ENCODE measurements at places on chromosomes 11 and 22.

DNA sequence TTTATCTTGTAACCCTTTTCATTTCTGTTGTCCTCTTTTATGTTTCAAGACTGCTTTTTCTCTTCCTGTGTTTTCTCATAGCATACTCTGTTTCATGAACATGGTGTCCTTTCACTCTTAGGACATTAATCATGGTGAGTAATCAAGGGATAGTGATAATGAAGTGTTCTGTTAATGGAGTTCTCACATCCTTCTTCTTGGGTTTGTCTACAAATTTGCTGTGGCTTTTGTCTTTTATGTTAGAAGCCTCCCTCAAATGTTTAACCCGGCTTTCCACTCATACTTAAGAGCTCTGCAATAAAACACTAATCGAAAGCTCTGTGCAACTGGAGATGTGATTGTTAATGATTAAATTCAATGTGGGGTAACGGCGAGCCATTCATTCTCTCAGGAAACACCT is 593.6 kb downstream of the NELL1 start:
- no peaks in the 10 kb centered on the region for H3K36me3 ChIP-seq
- H3K4me3 ChIP-seq = no peak overlapping the region

GRCh38 chr22:50585781-50586180 is 3.1 kb upstream of the CHKB start:
- peaks cover 8% of the 10 kb centered on the region for H3K36me3 ChIP-seq
- H3K27me3 ChIP-seq = no peaks in the 10 kb centered on the region
- peaks cover 16% of the 10 kb centered on the region for H3K4me1 ChIP-seq
- no peak for DNase-seq

DNA sequence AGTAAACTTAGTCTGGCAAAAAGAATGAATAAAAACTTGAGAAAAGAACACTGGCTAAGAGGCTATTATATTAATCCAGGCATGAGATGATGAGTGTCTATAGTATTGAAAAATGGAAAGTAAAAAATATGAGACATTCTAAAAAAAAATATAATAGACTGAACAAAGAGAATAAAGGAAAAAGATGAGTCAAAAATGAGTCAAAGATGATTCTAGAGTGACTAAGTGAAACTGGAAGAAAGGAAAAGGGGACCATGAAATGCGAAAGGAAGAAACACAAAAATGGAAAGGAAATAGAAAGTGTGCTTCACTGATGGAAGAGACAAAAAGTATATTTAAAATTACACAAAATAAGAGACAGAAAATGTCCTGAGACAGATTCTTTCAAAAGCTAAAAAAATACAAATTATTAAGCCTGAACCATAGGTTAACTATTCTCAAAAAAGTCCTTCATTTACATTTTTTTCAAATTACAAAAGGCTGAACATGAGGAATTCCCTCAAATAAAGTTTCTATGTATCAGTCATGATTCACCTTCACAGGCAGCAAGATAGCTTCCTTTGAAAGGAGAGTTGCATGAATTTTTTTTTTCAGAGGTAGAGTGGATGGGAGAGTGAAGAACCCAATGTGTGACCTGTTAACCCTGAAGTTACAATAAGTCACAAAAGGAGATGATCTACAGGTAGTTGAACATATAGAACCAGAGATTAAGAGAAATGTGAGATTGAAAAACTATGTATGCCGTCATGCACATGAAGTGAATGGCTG is 75.2 kb downstream of the EIF3M start:
- no peak overlapping the region for H3K4me3 ChIP-seq
- H3K27ac ChIP-seq = no peak overlapping the region
- H3K36me3 ChIP-seq = no peaks in the 10 kb centered on the region
- no peak for DNase-seq

GRCh38 chr11:126415128-126415527 is 59.6 kb downstream of the ST3GAL4 start:
- H3K27ac ChIP-seq = no peak overlapping the region
- H3K4me1 ChIP-seq = peaks cover 4% of the 10 kb centered on the region
- H3K36me3 ChIP-seq = no peaks in the 10 kb centered on the region
- no peak for DNase-seq
- no peak overlapping the region for H3K4me3 ChIP-seq

- H3K27me3 ChIP-seq = no peaks in the 10 kb centered on the region
- DNase-seq = no peak
- H3K36me3 ChIP-seq = no peaks in the 10 kb centered on the region
- H3K4me3 ChIP-seq = no peak overlapping the region
- H3K4me1 ChIP-seq = no peaks in the 10 kb centered on the region
These were observed 8.1 kb upstream of the SRSF8 start for GRCh38 chr11:95058621-95059020.

DNA sequence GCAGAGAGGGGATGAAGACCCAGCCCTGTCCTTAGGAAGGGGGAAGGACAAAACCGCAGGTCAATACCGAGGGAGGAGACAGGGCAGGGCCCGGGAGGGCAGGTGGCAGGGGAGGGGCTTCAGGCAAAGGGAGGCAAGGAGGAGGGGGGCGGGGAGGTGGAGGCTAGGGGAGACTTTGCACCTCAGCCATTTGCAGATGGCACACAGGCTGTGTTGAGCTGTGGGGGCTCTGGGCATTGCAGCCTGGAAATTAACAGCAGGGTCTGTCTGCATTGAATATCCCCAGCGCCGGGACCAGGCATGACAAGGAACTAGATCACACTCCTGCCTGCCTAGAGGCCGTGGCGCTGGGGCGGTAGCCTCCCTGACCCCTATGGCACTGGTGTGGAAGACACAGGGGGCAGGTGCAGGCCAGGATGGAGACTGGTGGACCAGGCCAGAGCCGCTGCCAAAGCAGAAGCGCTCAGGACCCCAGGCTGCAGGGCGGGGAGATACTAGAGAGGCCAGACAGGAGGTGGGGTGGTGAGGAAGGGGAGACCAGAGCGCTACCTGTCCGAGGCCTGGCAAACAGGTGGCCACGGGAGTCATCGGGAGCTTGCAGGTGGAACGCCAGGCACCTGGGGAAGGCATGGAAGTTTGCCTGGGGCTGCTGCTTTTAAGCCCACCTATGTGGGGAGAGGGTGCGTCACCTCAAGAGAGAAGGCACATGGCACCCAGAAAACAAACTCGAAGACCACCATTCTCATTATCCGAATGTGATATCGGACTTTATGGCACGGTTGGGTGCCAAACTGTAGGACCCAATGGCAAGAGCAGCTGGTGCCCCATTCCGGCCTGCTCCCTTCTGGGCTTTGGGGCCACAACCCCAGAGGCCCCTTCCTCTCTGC is 11.5 kb downstream of the CBX6 start:
- H3K27me3 ChIP-seq = no peaks in the 10 kb centered on the region
- H3K4me1 ChIP-seq = no peaks in the 10 kb centered on the region
- no peaks in the 10 kb centered on the region for H3K36me3 ChIP-seq
- no peak for DNase-seq

- no peaks in the 10 kb centered on the region for H3K27me3 ChIP-seq
- no peak overlapping the region for H3K27ac ChIP-seq
- no peaks in the 10 kb centered on the region for H3K4me1 ChIP-seq
- DNase-seq = no peak
- no peak overlapping the region for H3K4me3 ChIP-seq
These were observed 397.9 kb upstream of the CCDC90B start for GRCh38 chr11:83684071-83684470.

DNA sequence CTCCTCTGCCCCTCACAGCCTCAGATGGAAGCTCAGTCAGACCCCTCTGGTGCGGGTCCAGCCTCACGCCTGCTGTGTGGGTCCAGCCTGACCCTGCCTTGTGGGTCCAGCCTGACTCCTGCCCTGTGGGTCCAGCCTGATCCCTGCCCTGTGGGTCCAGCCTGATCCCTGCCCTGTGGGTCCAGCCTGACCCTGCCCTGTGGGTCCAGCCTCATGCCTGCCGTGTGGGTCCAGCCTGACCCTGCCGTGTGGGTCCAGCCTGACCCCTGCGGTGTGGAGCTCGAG is 445.3 kb downstream of the BRD1 start:
- DNase-seq = no peak
- no peaks in the 10 kb centered on the region for H3K27me3 ChIP-seq
- H3K27ac ChIP-seq = no peak overlapping the region
- H3K4me3 ChIP-seq = no peak overlapping the region
- no peaks in the 10 kb centered on the region for H3K36me3 ChIP-seq

- H3K36me3 ChIP-seq = peaks cover 12% of the 10 kb centered on the region
- peaks cover 19% of the 10 kb centered on the region for H3K4me1 ChIP-seq
- no peak overlapping the region for H3K4me3 ChIP-seq
- no peak overlapping the region for H3K27ac ChIP-seq
- DNase-seq = no peak
These were observed 1.6 kb downstream of the EFEMP2 start for GRCh38 chr11:65870706-65871681.

- H3K36me3 ChIP-seq = no peaks in the 10 kb centered on the region
- H3K27ac ChIP-seq = no peak overlapping the region
- H3K4me3 ChIP-seq = no peak overlapping the region
- no peaks in the 10 kb centered on the region for H3K27me3 ChIP-seq
- H3K4me1 ChIP-seq = no peaks in the 10 kb centered on the region
- DNase-seq = no peak
These were observed 52.8 kb upstream of the SLC35C1 start for GRCh38 chr11:45752106-45752505.

DNA sequence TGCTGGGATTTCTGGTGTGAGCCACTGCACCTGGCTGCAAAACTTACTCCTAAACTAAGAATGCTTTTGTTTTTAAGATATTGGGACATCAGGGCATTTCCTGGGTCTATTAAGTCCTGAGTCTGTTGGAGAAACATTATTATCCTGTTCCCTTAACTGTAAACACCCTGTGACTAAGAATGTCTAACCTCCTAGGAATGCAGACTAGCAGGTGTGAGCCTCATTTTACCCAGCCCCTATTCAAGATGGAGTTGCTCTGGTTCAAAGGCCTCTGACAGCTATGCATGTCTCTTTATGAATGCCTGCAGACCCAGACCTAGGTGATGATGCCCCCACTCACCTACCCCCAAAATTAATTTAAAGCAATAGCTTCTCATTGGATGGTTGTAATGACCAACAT is 46.2 kb downstream of the DEPDC5 start:
- H3K27me3 ChIP-seq = no peaks in the 10 kb centered on the region
- DNase-seq = no peak
- H3K27ac ChIP-seq = no peak overlapping the region
- no peaks in the 10 kb centered on the region for H3K4me1 ChIP-seq

- no peak for DNase-seq
- no peak overlapping the region for H3K4me3 ChIP-seq
These were observed 47.5 kb upstream of the CDON start for GRCh38 chr11:126109941-126110731.

DNA sequence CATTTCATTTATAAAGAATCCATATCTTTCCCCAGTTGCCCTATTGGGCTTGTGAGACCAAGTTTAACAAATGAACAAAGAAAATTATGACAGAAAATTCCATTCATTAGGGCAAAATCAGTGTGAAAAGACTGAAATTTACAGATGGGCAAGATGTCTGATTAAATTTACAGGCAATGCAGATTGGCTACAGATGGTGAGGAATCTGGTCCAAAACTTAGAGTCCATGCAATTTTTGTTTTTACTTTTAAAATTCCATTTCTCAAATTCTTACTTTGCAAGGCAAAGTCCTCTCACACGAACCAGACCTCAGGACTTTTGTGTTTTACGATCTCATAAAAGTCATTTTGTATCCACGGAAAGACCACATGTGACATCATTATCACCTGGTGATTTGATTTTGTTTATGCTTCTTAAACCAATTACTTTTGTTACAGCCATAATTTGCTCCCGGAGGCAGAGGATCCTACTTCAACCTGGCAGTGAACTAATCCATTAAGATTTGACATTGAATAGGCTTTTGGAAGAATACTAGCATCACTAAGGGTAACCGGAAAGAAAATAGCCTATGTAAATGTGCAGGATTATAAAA is 843.7 kb upstream of the CHORDC1 start:
- no peak for DNase-seq
- no peak overlapping the region for H3K27ac ChIP-seq
- H3K4me1 ChIP-seq = no peaks in the 10 kb centered on the region
- no peak overlapping the region for H3K4me3 ChIP-seq

DNA sequence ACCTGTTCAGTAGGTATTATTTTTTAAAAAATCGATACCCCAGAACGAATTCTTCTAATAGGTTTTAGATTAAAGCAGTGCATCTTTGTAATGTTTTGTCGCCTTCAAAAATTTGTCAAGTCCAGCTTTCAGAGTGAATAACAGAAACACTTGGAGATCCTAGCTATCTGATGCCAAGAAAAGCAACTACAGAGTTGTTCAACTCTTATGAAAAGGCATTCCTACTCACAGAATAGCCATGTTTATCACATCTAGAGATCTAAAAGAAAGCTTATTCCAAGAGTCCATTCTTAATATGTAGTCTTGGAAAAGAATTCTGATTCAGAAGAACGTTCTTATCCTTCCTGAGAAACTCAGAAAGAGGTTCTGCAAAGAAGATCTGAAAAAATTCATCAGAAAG is 268.5 kb downstream of the TTC28 start:
- H3K4me1 ChIP-seq = no peaks in the 10 kb centered on the region
- no peak overlapping the region for H3K27ac ChIP-seq
- DNase-seq = no peak
- no peaks in the 10 kb centered on the region for H3K36me3 ChIP-seq
- H3K27me3 ChIP-seq = no peaks in the 10 kb centered on the region
- no peak overlapping the region for H3K4me3 ChIP-seq

- peaks cover 18% of the 10 kb centered on the region for H3K36me3 ChIP-seq
- peak overlapping the region; percentile 85 for H3K4me3 ChIP-seq
- DNase-seq = no peak
These were observed 802 bp downstream of the KBTBD3 start for GRCh38 chr11:106076171-106076918.

DNA sequence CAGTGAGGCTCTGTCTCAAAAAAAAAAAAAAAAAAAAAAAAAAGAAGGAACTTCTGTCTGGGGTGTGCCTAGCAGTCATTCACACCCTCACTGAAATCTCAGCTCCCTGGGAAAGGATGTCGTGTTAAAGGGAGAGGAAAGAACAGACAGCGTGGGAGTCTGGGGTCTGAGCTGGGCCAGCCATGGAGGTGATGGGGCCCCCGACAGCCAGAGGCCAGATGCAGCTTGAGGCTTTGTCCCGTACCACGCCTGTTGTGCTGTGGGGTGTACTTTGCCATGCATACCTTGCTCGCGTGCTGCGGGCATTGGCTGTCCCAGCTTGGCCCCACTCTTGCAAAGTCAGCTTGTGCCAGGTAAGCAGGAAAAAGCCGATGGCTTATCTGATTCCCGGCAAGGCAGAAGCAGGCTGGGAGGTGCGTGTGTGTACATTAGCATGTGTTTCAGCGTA is 4.6 kb downstream of the SYT12 start:
- DNase-seq = no peak
- H3K27me3 ChIP-seq = peaks cover 15% of the 10 kb centered on the region
- peaks cover 27% of the 10 kb centered on the region for H3K4me1 ChIP-seq
- H3K4me3 ChIP-seq = no peak overlapping the region
- H3K36me3 ChIP-seq = no peaks in the 10 kb centered on the region

- H3K36me3 ChIP-seq = peaks cover 4% of the 10 kb centered on the region
- peaks cover 28% of the 10 kb centered on the region for H3K4me1 ChIP-seq
- H3K4me3 ChIP-seq = peak overlapping the region; percentile 84
- DNase-seq = no peak
- H3K27ac ChIP-seq = peak overlapping the region; percentile 97
These were observed 604 bp upstream of the GANAB start for GRCh38 chr11:62646825-62647608.

Measured in naive thymus-derived CD4-positive, alpha-beta T cell (primary cell).